ENCODE measurements at places on chromosomes 5 and 9. TPM values are rescaled to one million over a fixed set of nuclear protein-coding genes. Genes with fewer than 3 reads are reported as not detected.

- DNase-seq = no peak
These were observed 12.5 kb upstream of the LHFPL2 start for GRCh38 chr5:78661044-78661443.

DNA sequence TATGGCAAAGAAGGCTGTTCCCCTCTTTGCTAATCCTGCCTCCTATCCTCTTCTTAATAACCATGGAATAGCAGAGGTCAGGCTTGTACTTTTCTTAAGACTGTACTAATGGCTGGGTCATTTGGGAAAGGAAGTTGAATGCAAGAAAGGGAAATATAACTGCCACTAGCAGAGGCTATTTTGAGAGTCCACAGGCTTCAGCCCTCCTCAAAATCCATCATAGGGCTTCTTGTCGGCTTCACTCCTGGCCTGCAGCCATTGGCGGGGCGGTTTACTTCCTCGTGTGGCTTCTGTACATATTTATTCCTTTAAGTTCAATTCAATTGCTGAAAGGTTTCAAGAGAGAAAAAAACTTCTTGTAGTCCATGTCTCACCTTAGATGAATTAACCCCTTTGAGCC, 2.8 kb upstream of the PARP8 start:
- DNase-seq = peak; percentile 14

DNA sequence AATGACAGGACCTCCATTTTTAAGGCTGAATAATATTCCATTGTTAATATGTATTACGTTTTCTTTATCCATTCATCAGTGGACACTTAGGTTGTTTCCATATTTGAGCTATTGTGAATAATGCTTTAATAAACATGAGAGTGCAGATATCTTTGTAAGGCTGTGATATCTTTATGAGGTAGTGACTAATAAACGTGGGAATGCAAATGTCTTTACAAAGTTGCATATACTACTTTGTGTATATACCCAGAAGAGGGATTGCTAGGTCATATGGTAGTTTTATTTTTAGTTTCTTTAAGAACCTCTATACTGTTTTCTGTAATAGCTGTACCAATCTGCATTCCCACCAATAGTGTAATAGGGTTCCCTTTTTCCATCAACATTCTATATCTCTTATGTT, 148.7 kb downstream of the FOCAD start:
- DNase-seq = no peak

- DNase-seq = peak; percentile 94
These were observed 97.8 kb upstream of the KLF4 start for GRCh38 chr9:107587191-107587963.

DNA sequence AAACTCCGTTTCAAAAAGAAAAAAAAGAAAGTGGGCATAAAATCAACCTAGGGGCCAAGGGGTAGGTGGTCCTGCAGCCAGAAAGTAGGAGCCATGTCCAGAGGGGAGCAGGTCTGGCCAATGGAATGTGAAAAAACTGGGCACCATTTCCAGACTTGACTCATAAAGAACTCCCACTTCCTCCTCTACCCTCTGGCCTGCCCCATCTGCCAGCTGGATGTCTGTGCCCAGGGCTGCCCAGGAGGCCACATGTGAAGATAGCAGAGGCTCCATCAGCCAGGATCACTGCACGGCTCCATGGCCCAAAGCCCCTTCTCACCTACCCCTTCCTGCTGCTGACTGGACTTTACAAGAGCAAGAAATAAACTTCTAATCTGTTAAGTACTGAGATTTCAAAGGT, 42.1 kb upstream of the EEIG1 start:
- DNase-seq = no peak

SMIM23 gene
- polyA plus RNA-seq = not detected

Data from small intestine (tissue), 16 donors.